Activated B cell treated with CpG ODN at 0.5 μM for 24 hours (primary cell): ENCODE measurements at places on chromosomes 3 and 15. TPM values are rescaled to one million over a fixed set of nuclear protein-coding genes. Genes with fewer than 3 reads are reported as not detected.

The GTPBP8 gene
- 14.3 and 18.1 TPM in 2 replicates for total RNA-seq

The DNAJC17 gene
- 43.1 and 51.0 TPM in 2 replicates for total RNA-seq

The TEX55 gene
- not detected in 2 replicates for total RNA-seq

The TTLL13 gene
- 0.49 and 2.2 TPM in 2 replicates for total RNA-seq

The RNU5B-1 gene
- 32.5 TPM in 1 of 2 replicates, not detected in the other for total RNA-seq

The LSAMP gene
- total RNA-seq = 0.02 and 0.16 TPM in 2 replicates

The CCNDBP1 gene
- 65.6 and 67.2 TPM in 2 replicates for total RNA-seq

The GOLGA8K gene
- 0.33 and 0.93 TPM in 2 replicates for total RNA-seq

The RCCD1 gene
- total RNA-seq = 15.7 and 19.3 TPM in 2 replicates

The CLDN11 gene
- total RNA-seq = 0.51 and 0.69 TPM in 2 replicates

The RGMA gene
- not detected in 2 replicates for total RNA-seq

The SPESP1 gene
- total RNA-seq = 0.44 and 0.78 TPM in 2 replicates

The FBXL22 gene
- 0.64 and 1.2 TPM in 2 replicates for total RNA-seq

The TNNC1 gene
- total RNA-seq = 0.32 TPM in 1 of 2 replicates, not detected in the other

The PLS1 gene
- total RNA-seq = 0.66 and 0.91 TPM in 2 replicates

The CD200R1 gene
- 3.3 and 4.1 TPM in 2 replicates for total RNA-seq

The GOLGA6L24 gene
- total RNA-seq = not detected in 2 replicates

The CTXN2 gene
- total RNA-seq = not detected in 2 replicates

The FBXO45 gene
- total RNA-seq = 5.7 and 6.5 TPM in 2 replicates

The BCL2A1 gene
- total RNA-seq = 181 and 189 TPM in 2 replicates

The SPSB4 gene
- total RNA-seq = not detected in 2 replicates

The BCHE gene
- total RNA-seq = not detected in 2 replicates

The CHRM5 gene
- total RNA-seq = not detected in 2 replicates

The ABHD6 gene
- total RNA-seq = 37.1 and 48.7 TPM in 2 replicates

The CCR3 gene
- not detected in 2 replicates for total RNA-seq

The TMC3 gene
- not detected in 2 replicates for total RNA-seq

The TBC1D23 gene
- 27.2 and 27.7 TPM in 2 replicates for total RNA-seq

The CPLX3 gene
- 0.20 and 0.22 TPM in 2 replicates for total RNA-seq

The STAB1 gene
- total RNA-seq = 0.64 and 0.71 TPM in 2 replicates

The ALDH1A3 gene
- total RNA-seq = not detected in 2 replicates
